Stimulated activated CD4-positive, alpha-beta T cell treated with anti-CD3 and anti-CD28 coated beads, Interleukin-15, amount 100 ng/mL, for 1 hour (primary cell): ENCODE measurements at places on chromosomes 11 and 22.

GRCh38 chr11:68694431-68695297, 10.3 kb downstream of the GAL start:
- DNase-seq: no peak

GRCh38 chr22:27882507-27883290, 36.4 kb downstream of the PITPNB start:
- DNase-seq: no peak

- DNase-seq: no peak
Observed at GRCh38 chr22:48068323-48068885, 1306.0 kb downstream of the TBC1D22A start.

- no peak for DNase-seq
Observed at GRCh38 chr11:11717064-11717725, 95.4 kb upstream of the GALNT18 start.

DNA sequence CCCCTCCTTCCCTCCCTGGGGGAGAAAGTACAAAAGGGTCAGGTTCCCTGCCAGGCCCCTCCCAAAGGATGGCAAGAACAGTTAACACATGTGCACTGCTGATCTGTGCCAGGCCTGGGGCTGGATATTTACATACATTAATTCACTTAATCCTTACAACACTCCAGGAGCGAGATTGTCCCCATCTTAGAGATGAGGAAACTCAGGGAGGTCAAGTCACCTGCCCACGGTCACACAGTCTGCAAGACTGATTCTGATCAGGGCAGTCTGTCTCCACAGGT, 36.5 kb downstream of the NECTIN1 start:
- no peak for DNase-seq

DNA sequence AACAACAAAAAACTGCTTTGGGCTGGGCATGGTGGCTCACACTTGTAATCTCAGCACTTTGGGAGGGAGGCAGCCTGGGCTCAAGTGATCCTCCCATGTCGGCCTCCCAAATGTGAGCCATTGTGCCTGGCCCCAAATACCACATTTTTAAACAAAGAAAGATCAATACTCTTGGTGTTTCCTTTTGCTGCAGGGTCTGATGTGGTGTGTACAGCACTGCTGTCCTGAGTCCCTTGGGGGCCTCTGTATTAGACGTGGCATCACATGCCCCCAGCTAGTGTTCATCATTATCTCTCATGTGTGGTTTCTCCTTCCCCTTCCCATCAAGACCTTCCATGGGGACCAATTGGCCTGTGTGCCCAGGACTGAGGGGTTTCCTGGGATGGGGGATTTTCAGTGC, 20.5 kb upstream of the XBP1 start:
- no peak for DNase-seq

DNA sequence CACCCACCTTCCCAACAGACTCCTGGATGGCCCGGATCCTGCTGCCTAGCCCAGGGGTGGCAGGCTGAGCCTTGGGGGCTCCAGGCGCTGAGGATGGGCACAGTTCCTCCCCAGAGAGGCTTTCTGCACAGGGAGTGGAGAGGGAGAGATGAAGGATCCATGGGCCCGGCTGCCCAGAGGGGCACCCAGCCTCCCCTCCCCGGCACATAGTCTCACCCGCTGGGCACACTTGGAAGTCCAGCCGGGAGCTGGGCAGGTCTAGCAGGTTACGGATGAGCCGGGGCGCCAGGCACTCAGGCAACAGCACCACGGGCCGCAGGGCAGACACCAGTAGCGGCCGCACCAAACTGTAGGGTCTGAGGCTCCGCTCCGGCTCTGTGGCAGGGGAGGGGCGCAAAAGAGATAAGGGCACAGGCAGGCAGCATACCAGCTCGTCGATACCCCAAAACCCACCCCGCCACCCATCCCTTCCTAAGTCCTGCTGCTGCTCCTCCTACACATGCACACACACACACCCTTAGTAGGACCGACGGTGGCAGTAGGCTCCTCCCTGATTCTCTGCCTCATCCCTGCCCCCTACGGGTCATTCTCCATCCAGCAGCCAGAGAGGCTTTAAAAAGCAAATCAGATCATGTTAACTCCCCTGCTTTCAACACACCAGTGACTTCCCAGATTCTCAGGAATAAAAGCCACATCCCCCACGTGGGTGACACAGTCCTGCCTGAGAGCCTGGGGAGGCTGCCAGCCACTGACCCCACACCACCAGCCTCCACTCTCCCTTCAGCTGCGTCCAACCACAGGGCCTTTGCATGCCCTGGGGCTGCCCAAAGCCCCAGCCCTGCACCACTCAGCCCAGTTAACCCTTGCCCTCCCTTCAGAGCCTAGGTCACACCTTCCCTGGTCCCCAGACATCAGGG, 6.5 kb upstream of the MFNG start:
- DNase-seq: peak; percentile 20

DNA sequence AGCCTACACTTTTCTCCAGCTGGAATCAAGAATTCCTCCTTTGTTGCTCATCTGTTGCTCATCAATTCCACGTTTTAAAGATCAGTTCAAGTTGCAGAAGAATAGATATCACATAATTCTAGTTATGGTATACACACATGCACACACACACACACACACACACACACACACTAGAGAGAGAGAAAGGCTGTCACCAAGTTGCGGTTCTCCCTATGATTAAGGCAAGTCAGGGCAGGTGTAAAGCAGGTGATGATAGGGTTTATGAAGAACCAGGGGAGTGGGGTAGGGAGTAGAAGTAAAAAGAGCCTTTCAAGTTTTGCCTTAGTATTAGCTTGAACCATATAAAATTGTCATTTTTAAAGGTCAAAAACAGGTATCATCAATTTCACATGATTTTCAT, 31.7 kb upstream of the TMPRSS4 start:
- DNase-seq: no peak

DNA sequence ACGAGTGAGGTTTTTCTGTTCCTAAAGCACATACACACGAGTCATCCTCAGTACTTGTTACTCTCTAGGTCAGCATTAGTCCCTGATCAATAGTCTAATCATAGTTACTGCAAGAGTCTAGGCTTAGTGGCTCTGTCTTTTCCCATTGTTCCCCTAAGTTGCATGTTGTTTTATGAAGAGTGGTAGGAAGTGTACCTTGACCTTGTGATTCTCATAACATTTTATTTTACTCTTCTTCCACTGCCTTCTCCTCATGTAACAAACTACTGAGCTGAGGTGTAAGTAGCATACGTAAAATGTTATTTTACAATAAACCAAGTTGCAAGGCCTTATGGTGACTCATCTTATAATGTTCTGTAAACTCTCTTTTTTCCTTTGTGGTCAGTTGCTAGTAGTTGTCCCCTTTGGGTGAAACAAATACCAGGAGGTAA, 15.0 kb downstream of the METTL15 start:
- no peak for DNase-seq

DNA sequence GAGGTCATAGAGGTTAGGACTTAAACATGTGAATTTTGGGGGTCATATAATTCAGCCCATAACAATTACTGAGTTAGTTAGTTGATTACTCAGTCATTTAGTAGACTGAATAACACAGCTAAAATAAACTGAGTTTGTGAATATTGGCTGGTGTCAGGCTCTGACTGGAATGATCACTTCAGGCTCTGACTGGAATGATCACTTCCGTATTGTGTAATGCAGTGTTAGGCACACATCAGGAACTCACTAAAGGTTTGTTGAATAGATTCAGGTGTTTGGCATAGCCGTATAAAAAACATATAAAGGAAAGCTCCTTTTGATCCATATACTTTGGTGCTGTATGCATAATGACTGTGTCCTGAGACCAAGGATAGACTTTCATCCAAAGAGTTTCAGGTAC, 610.5 kb downstream of the INSC start:
- DNase-seq: no peak

GRCh38 chr22:23251445-23252093, 71.3 kb downstream of the BCR start:
- no peak for DNase-seq

DNA sequence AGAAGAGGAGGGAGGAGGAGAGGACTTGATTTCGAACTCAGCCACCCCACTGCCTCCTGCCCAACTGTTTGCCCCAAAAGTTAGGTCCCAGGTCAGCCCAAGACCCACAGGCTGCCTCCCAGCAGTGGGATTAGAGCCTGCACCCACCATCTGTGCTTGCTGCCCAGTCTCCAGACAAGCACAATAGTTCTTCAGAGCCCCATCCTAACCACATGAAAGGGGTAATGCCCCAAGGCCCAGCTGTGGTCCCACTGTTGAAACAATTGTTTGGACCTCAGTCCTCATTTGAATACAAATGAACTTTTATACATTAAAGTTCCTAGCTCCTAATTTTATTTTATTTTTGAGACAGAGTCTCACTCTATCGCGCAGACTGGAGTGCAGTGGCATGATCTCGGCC, 5.4 kb upstream of the VPS51 start:
- no peak for DNase-seq

DNA sequence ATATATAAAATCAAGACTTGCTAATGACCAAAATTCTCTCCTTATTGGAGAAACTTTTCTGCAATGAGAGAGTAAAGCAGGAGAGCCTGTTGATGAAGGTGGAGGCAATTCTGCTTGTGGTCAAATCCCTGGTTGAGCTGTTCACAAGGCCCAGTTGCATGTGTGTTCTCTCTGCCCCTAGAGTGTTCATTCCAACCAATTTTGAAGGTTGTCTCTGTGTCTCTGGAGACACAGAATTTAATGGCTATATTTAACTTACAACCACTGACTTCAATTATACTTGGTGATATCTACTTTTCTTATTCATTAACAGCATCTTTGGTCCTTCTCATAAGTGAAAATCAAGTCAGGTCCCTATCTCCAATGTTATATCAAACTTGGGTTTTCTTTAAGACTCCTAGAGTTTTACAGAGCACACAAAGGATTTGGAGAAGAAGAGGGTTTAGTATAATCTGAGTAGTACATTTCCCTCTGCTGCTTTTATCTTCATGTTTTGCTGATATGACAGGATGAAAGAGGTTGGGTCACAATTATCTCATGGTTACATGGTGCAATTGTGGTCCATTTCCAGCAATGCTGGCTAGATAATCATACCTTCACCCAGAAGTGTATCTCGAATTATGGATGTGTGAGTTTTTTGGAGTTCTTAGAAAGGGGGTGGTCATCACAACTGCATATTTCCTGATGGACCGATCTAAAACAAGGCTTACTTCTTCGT, 4.0 kb downstream of the OOSP4A start:
- no peak for DNase-seq
